ENCODE measurements at places on chromosomes 3 and 15.

DNA sequence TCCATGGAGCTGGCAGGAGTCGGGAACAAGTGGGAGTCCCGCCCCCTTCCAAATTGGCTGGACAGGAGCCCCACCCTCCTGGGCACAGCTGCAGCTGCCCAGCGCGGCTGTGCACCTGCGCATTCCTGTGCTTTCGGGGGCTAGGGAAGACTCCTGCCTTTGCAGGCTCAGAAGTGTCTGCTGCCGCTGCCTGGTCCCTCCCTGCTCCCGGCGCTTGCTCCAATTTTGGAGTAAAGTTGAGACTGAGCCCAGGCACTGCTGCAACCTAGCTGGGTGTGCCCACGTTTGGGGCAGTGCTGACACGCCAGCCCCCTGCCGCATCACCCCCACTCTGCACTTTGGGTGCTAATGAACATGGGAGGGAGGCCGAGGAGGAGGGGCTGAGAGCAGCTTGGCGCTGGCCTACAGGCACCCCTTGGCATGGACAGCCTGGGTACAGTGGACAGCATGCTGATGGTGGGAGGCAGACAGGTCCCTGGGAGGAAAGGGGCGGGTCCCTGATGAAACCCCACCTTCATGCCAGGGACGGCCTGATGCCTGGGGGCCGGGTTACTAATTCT lies 399.2 kb upstream of the CNTN4 start:
- no peak for DNase-seq

DNA sequence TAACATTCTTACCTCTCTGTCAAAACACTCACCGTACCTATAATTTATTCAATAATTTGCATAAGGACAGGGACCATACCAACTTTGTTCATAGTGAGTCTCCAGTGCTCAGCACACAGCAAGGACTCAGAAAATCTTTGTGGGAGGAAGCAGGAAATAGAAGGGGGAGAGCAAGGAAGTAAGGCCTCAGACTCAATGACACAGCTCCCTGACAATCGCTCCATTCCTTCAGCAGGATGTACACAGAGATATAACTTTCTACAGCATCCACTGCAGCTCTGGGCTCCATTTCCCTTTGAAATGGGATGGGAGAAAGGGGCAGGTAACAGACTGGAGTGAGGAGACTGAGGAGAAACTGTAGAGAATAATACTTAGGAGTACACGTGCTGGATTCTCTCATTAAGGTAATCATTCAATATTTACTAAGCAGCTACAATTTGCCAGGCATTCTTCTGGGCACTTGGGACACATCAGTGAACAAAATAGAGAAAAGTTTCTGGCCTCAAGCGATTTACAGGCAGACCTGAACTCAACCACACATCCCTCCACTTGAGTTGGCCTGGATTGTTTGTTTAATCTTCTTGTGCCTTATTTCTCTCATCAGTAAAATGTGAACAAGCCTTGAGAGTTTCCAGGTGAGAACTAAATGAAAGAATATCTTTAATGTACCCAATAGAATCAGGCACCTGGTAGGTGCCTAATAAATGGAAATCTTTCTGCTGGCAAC lies 330.3 kb upstream of the THBS1 start:
- DNase-seq, result no peak

DNA sequence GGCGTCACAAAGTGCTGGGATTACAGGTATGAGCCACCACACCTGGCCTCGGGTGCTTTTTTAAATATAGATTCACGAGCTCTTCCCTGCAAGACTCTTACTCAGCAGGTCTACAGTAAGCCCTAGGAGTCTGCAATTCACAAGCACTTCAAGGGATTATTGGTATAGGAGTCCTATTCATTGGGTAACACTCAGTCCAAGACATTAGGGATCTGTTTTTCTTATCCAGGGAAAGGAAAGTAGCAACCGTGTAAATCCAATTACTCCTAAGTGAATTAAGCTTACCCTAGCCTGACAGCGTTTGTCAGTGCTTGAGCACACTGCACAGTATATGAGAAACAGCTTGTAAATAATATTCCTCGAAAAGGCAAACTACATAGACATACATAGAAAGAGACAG lies 109.9 kb downstream of the SENP2 start:
- DNase-seq, result no peak

DNA sequence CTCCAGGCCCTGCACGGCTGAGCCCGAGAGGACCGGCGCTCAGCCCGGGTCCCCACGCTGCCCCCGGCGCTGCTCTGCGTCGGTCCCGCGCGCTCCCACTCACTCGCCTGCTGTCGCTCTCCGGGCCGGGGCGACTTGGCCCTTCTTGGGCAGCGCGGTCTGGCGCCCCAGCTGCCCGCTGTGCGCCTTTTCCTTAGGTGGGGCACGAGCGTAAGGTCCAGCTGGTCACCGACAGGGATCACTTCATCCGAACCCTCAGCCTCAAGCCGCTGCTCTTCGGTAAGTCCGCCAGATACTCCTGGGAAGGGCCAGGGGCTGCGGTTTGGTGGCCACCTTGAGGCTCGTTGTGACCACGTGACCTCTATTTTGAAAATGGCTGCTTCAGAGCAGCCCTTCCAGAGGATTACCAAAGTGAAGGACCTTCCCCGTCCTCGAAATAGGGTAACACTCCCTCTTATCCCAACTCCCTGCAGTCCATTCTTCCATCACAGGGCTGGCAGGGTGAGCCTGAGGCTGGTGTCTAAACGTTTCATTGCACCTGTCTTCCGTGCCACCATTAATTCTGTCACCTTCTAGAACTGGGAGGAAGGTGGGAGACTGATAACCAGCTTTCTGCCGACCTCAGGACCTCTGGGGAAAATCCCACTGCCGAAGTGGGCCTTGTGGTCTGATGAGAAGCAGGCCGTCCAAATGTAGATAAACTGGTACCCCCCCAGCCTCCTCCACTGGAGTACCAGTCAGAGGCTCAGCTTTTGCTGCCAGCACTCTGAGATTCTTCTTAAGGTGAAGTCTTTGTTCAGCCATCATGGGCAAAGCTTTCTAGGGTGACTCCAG lies 812 bp downstream of the P4HTM start:
- peak; percentile 66 for DNase-seq

GRCh38 chr3:40229963-40230362 lies 79.5 kb upstream of the EIF1B start:
- no peak for DNase-seq

- DNase-seq, result no peak
These were observed 27.4 kb upstream of the HDAC11 start for GRCh38 chr3:13452490-13453335.

DNA sequence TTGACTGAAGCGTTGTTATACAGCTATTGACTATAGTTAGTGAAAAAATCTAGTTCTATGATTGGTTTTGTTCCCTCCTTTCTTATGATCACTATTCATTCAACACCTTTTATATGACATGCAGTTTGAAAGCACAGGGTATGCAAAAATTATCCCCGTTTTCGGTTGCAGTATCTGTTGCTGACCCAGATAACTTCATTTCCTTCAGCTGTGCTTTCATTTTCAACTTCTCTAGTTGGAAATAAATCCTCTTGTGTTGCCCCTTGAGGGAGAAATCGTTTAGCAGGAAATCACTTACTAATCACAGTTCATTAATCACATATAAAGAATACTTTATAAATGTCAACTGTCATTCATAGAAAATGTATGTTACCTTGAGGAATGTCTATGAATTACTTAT lies 55.1 kb downstream of the MBNL1 start:
- no peak for DNase-seq

DNA sequence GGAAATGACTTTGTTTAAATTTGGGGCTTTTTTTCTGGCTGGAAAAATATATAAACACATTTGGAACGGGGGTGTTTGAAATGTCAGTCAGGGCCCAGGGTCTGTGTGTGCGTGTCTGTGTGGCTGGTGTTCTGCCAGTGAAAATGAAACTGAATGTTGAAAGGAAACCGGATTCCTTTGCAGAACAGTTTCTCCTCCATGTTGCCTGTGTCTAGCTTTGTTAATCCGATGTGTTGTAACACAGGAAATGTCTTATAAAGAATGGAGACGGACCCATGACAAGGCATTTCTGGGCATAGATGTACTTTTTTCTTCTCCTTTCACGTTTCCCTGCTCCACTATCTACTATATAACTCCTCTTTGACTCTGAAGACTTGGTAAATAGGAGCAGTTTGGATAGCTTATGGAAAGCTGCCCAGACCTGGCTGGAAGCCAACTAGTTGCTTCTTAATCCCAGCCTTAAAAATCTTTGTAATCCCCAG lies 2.8 kb downstream of the SQOR start:
- no peak for DNase-seq

DNA sequence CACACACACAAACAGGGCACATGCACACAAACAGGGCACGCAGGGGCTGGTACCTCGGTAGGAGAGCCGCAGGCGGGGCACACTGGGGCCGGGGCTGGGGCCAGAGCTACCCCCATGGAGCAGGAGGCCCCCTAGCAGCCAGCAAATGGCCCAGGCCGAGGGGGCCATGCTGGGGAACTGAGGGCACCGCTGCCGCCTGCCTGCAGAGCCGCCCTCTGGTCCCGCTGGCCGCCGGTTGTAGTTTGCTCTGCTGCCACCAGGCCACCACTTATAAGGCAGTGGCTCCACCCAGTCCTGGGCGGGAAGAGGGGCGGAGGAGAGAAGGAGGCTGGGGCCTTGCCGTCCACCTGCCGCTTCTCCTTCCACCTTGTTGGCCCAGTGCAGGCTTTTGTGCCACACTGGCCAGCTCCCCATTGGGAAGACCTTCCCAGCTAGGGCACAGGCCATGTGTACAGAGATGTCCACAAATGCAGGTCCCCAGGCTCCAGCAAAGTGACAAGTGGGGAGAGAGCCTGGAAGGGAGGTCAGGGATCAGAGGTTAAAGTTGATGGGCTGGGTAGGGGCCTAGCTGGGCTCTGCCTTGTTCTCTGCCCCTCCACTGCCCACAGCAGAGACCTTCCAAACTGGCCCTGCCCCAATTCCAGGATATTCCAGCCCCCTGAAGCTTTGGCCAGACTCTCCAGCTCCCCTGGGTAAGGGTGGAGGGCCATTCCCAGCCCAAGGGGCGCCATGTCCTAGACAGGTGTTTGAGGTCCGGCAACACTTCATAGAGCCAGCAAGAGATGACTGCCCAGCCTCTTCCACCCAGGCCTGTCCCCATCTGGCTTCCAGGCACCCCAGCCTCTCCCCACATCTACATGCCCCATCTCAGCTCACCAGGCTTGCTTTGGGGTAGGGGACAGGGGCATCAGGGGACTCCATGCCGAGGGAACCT lies at the start of gene SEMA3G:
SEMA3G (minus strand) TSS at position 244 of the 934 bp plus-strand sequence; CDS start at position 168, 76 bp downstream.
- DNase-seq, result peak; percentile 87

GRCh38 chr3:182596676-182597410 lies 196.5 kb upstream of the ATP11B start:
- DNase-seq, result no peak

GRCh38 chr3:188854772-188855149 lies 317.0 kb upstream of the TPRG1 start:
- DNase-seq, result no peak

DNA sequence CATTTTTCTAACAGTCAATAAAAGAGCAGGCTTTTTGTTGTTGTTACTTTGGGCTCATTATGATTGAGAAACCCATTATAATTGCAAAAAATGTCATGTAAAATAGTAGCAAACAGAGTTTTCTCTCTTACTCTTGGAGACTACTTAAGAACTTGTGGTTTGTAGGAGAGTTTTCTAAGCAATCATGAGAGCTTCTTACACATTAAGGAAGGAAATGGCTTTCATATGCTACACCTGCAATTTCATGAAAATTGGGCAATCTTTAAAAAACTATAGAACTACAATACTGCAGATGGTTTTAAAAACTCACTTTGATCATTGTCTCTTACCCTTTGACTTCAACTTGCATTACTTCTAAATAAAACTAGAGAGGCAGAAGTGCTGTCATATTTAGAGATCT lies 701.8 kb downstream of the ZPLD1 start:
- no peak for DNase-seq

GRCh38 chr3:13235897-13236296 lies 162.7 kb upstream of the IQSEC1 start:
- DNase-seq, result no peak

DNA sequence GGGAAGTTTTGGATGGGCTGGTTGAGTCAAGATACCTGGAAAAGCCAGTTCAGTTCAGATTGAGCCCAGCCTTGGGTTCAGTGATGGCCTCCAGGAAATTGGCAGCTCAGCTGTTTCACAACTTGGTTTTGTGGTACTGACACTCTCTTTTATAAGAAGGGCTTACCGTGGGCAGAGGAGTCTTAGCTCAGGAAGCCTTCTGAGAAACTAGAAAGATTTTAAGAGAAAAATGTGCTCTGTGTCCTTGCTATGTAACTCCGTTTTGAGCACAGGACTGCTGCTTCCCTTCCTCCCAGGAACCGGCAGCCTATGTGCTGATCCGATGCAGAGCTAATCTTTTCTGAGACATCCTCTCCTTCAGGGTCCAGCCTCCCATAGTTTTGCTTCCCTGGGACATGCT lies 46.6 kb upstream of the RASGRP1 start:
- DNase-seq, result no peak

GRCh38 chr3:26104851-26105251 lies 315.0 kb downstream of the OXSM start:
- no peak for DNase-seq

GRCh38 chr15:73624530-73624929 lies 8.7 kb downstream of the NPTN start:
- DNase-seq, result no peak

- peak; percentile 76 for DNase-seq
These were observed 585 bp downstream of the SLCO3A1 start for GRCh38 chr15:91853948-91854638.

GRCh38 chr15:41809121-41809520 lies 18.8 kb upstream of the JMJD7 start:
- no peak for DNase-seq

DNA sequence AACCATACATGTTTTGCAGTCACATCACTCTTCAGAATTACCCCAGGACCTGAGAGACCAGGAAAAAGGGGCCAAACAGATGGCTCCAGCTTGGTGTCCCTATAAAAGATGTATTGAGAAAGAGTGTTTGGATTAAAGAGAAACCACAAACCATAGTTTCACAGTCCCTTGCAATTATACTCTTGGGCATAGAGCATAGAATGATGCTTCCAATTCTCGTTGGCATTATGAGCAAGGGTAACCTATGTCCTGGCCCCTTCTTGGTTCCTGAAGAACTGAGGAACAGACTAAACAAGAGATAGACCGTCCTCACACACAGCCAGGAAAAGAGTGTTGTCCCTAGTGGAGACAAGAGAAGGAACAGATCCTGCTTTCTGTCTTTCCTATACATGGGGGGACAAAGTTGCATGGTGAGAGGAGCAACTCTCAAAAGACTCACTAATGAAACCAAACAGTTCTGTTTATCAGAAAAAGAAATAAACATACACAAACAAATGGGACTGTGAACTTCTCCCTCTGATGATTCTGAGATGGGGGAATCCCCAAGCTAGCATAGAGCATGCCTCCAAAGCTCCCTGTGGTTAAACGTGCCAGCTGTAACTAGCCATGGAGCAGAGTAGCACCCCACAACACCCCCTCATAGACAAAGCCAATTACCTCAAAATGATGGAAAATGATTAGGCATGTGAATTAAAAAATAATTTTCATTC lies 908.6 kb downstream of the NTRK3 start:
- no peak for DNase-seq

DNA sequence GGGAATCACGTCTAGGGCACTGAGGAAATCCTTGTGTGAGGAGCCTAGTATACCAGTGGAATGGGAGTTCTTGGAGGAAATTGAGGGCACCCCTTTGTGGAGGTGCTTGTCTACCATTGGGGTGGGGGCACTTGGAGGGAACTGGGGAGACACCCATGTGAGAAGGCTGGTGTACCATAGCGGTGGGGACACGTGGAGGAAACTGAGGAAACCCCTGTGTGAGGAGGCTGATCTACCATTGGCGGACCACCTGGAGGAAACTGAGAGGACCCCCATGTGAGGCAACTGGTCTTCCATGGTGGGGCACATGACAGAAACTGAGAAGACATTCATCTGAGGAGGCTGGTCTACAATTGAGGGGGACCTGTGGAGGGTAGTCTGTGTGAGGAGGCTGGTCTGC lies 164.5 kb downstream of the FBLN2 start:
- DNase-seq, result no peak
